ENCODE measurements at places on chromosomes 16 and 17. TPM values are rescaled to one million over a fixed set of nuclear protein-coding genes. Genes with fewer than 3 reads are reported as not detected.

DNA sequence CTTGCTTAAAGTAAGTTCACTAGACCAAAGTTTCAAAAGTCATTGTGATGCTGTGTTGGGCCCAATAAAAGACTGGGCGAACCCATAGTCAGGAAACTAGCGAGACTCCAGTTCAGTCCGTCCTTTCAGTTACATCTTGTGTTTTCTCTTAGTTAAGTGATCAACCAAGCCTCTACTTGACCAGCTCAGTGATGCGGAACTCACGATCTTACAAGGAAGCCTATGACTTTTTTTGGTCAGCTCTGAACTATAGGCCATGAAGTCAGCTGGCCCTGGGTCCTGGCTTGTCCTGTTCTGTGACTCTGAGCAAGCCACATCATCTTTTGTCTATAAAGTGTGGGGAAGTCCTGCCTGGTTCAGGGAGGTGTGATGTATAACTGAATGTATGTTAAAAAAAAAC, 21.7 kb upstream of the WSCD1 start:
- no peaks in the 10 kb centered on the region for H3K4me1 ChIP-seq
- no peak for DNase-seq
- H3K36me3 ChIP-seq: no peaks in the 10 kb centered on the region
- peaks cover 3% of the 10 kb centered on the region for H3K27me3 ChIP-seq
- no peak overlapping the region for H3K4me3 ChIP-seq

DNA sequence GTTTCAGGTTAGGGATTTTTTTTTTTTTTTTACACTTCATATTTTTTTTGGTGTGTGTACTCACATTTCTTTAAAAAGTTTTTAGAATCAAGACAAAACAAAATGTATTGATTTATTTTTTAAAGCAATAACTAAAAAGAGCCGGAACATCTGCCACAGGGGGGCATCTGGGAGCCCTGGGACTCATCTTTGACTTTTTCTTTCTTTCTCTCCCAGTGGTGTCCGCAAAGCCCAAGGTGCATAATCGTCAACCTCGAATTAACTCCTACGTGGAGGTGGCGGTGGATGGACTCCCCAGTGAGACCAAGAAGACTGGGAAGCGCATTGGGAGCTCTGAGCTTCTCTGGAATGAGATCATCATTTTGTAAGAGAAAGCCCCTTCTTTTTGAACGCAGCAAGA, 36.3 kb downstream of the WWP2 start:
- no peak overlapping the region for H3K4me3 ChIP-seq
- peaks cover 23% of the 10 kb centered on the region for H3K36me3 ChIP-seq
- H3K27me3 ChIP-seq: no peaks in the 10 kb centered on the region
- H3K4me1 ChIP-seq: no peaks in the 10 kb centered on the region

- H3K36me3 ChIP-seq: peaks cover 3% of the 10 kb centered on the region
- H3K27ac ChIP-seq: no peak overlapping the region
- H3K4me3 ChIP-seq: no peak overlapping the region
- DNase-seq: no peak
- H3K4me1 ChIP-seq: peaks cover 4% of the 10 kb centered on the region
These were observed 111.3 kb upstream of the NOL11 start for GRCh38 chr17:67606471-67606870.

- no peak for DNase-seq
- H3K27me3 ChIP-seq: no peaks in the 10 kb centered on the region
These were observed 6.5 kb upstream of the CCDC154 start for GRCh38 chr16:1450841-1451240.

GRCh38 chr16:31678649-31679325, 151.1 kb downstream of the AHSP start:
- H3K4me3 ChIP-seq: no peak overlapping the region
- no peak overlapping the region for H3K27ac ChIP-seq
- H3K27me3 ChIP-seq: no peaks in the 10 kb centered on the region
- peaks cover 12% of the 10 kb centered on the region for H3K4me1 ChIP-seq
- DNase-seq: no peak
- H3K36me3 ChIP-seq: peaks cover 2% of the 10 kb centered on the region

GRCh38 chr16:78836802-78837491, 737.5 kb downstream of the WWOX start:
- no peaks in the 10 kb centered on the region for H3K36me3 ChIP-seq
- no peak for DNase-seq
- peaks cover 3% of the 10 kb centered on the region for H3K4me1 ChIP-seq
- peak overlapping the region; percentile 2 for H3K4me3 ChIP-seq
- peak overlapping the region; percentile 18 for H3K27ac ChIP-seq

DNA sequence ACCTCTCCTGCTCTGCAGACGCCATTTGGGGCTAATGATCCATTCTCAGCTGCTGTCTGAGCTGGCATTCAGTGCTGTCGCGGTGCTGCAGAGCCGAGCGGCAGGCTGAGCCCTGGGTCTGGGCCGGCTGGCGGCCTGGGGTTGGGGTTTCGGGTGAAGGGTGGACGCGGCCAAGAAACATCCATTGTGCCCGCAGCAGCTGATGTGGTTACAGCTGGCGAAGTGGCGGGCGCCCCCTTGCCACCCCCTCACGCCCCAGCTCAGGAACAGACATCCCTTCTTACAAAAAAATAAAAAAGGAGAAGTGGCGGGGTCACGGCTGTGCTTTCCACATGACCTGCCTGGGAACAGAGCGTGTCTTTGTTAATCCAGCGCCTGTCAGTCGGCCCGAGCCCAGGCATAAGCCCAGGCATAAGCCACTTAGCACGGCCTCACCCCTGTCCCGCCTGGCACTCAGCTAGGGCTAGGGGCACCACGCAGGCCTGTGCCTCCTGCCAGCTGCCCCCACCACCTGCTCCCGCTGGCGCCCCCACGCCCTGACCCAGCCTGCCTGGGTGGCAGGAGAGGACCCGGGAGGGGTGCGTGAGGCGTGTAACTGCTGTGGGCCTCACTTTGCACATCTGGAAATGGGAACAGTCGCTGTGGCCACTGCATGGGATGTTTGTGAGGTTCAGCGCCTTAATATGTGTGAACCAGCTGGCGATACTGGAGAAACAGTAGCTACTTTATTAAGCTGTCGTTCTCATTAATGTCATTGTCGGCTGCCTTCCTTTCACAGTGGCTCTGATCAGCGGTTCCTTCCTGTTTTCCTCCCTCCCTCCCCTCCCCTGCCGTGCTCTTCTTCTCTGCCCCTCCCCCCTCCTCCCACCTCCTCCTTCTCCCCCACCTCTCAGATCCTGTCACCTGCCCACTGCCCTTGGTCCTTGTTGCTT, 197.7 kb upstream of the CIBAR2 start:
- DNase-seq: peak; percentile 73
- H3K36me3 ChIP-seq: no peaks in the 10 kb centered on the region

DNA sequence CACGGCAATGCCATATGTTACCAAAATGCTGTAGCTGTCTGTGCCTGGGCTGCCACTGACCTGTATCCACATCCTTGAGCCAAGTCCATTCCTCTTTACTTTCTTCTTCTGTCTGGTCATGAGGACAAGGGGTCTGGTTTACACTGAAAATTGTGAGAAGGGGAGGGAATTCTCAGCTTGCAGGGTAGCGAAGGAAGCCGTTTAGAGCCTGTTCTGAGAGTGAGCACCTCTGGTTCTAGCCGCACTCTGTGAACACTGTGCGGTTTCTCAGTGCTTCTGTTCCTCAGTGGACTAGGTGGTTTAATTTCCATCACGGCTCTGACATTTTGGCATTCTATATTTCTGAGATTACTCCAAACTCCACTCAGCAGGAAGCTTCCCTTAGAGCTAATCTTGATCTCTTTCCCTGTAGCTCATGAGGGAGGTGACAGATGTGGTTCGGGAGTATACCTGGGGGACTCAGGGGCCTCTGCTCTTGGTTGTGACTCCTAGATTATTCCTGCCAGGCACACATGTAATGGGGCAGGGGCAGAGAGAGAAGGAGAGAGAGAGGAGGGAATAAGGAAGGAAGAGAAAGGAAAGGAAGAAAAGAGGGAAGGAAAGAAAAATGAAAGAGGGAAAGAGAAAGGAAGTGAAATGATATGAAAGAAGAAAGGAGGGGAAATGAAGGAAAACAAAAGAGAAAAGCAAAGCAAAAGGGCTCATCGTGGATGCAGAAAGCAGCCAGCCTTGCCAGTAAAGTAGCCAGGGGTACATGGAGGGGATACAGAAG, 14.2 kb upstream of the TBX21 start:
- no peak for DNase-seq
- peaks cover 82% of the 10 kb centered on the region for H3K4me1 ChIP-seq
- H3K27me3 ChIP-seq: no peaks in the 10 kb centered on the region
- peak overlapping the region; percentile 76 for H3K4me3 ChIP-seq
- H3K36me3 ChIP-seq: no peaks in the 10 kb centered on the region

GRCh38 chr17:32831627-32832243, 45.2 kb downstream of the MYO1D start:
- DNase-seq: no peak
- H3K4me1 ChIP-seq: peaks cover 7% of the 10 kb centered on the region
- no peak overlapping the region for H3K27ac ChIP-seq
- H3K36me3 ChIP-seq: no peaks in the 10 kb centered on the region
- H3K4me3 ChIP-seq: no peak overlapping the region

DNA sequence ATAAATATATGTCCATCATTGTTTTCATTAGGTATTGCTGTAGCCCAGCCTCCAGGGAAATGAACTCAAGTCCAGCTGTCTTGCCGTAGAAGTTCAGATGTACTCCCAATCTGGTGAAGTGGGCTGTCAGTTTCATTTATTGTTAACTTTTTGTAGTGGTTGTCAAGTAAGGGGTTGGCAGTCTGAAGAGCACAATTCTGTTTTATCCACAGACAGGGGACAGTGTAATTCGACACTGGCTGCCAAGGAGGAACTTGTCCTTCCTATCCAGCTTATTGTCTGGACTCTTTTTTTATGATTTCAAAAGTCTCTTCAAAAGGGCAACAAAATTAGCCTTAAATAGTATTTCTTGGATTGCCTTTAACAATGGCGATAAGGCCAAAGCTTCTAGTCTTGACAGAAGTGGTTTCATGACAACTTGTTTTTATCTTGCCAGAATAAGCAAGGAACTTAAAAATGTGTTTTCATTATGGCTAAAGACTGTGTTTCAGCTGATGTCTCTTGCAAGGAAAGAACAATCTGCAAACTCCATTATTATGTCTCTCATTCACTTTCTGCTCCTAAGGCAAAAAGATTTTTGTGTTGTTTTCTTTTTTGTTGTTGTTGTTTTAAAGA, 73.9 kb upstream of the TANC2 start:
- no peak overlapping the region for H3K4me3 ChIP-seq
- peaks cover 17% of the 10 kb centered on the region for H3K27me3 ChIP-seq
- peaks cover 6% of the 10 kb centered on the region for H3K4me1 ChIP-seq
- no peak for DNase-seq
- no peak overlapping the region for H3K27ac ChIP-seq
- no peaks in the 10 kb centered on the region for H3K36me3 ChIP-seq

DNA sequence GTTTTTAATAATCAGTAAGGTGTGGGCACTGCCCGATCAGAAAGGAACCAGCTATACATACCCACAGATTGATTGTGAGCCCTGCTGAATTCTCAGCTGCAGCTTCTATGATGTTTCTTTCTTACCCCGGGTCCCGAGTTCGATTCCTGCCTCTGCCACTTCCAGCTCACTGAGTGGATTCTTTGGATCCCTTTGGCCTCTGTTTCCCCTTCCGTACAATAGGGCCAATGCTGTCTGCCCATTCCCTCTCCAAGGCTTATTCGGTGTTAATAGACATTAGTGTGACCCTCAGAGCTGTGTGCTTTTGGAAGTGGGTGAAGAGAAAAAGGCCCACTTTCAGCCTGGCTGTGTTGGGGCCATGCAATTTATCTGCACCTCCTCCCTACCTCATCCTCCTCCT, 115.8 kb downstream of the IRX5 start:
- H3K4me1 ChIP-seq: no peaks in the 10 kb centered on the region
- H3K27ac ChIP-seq: no peak overlapping the region
- no peaks in the 10 kb centered on the region for H3K36me3 ChIP-seq
- no peak for DNase-seq

DNA sequence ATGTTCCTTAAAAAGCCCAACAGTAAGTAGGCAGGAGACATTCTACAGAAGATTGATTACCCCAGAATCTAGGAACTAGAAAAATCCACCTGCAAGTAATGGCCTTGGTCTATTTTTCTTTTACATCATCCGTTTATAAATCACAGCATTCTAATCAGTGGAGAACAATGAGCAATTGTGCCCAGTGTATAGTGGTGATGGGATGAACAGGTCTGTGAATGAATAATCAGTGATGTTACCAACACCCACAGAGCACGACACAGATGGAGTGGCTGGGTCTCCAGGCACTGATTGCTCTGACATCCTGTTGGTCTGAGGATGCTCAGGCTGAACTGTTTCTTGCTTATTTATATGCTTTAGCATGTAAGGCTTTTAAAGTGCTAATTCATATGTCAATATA, 1251.2 kb upstream of the CDH8 start:
- H3K27ac ChIP-seq: no peak overlapping the region
- no peak overlapping the region for H3K4me3 ChIP-seq
- H3K36me3 ChIP-seq: no peaks in the 10 kb centered on the region
- H3K4me1 ChIP-seq: no peaks in the 10 kb centered on the region

The KRT20 gene
- total RNA-seq: not detected

The SHPK gene
- total RNA-seq: 20.6 TPM

Measured in activated CD4-positive, alpha-beta T cell treated with anti-CD3 and anti-CD28 coated beads, Interleukin-2, amount 10 ng/mL, durations not matched to agents 24 days and 14 days (primary cell).